ENCODE measurements at places on chromosomes 6 and 20. TPM values are rescaled to one million over a fixed set of nuclear protein-coding genes. Genes with fewer than 3 reads are reported as not detected.
A peak's percentile ranks its signal among the peaks of the same experiment; 100 is the strongest.

DNA sequence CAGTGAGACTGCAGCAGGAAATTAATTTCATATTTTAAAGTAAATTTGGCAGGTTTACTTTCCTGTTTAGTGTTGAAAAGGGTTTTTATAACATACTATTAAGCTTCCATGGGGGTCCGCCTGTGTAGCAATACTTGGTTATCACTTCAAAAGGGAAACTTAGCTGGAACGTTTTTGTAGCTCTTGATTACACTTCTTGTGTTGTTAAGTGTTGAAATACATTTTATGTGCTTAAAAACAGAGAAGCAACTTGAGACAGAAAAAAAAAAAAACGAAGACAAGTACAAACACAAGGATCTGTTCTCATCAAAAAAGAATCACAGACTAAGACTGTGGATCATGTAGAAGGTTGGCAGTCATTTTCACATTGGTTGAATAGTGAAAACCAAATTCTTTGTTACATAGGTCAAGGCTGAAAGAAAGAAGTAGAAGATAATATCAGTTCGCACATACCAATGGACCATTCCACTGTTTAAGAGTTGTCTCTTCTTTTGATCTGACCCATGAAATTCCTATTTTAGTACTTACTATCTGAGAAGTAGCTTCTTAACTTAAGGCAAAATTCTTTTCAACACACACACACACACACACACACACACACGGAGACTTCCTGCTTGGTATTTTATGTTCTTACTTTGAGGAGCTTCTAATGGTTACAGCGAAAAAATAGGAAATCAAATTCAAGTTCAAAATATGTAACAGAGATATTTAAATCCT lies 113.9 kb upstream of the SLC35B3 start:
- no peak for DNase-seq

GRCh38 chr20:8756410-8756809 lies 312.5 kb upstream of the PLCB4 start:
- DNase-seq: no peak

DNA sequence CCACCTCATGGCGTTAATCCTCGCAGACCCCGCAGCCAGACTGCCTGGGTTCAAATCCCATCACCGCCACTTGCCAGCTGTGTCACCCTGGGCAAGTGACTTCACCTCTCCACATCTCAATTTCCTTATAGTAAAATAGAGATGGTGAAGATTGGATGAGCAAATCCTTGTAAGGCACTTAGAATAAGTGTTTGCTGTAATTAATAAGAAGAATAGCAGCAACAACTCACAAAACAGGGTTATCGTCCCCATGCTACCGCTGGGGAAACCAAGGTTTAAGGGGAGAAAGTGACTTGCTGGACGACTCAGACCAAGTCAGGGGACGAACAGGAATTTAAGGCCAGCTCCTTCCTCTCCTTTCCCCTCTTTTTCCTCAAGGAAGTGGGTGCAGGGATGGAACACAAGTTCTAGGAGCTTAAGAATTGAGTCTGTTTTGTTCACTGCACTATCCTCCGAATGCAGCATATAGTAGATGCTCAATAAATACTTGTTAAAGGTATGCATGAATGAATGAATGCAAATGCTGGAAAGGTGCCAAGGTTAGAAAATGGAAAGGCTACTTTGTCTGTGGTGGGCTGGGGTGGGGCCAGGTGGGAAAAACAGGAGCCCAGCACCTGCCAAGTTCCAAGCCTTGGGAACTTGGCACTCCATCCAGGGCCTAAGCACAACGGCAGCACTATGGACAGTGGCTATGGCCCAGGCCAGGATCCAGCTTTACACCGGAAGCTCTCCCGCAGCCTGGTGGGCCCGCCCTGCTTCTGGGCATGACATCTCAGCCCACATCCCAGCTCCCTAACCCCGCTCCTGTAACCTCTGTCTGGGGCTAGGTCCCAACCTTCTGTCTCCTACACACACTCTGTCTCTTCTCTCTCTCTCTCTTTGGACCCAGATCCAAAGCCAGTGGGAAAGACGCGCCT lies 4.9 kb upstream of the CDH22 start:
- DNase-seq: no peak

- peak; percentile 22 for DNase-seq
These were observed 41.7 kb downstream of the MOCS1 start for GRCh38 chr6:39892490-39893129.

GRCh38 chr6:90068264-90068663 lies 174.0 kb downstream of the GJA10 start:
- DNase-seq: no peak

GRCh38 chr6:139496654-139497344 lies 122.4 kb upstream of the CITED2 start:
- no peak for DNase-seq

DNA sequence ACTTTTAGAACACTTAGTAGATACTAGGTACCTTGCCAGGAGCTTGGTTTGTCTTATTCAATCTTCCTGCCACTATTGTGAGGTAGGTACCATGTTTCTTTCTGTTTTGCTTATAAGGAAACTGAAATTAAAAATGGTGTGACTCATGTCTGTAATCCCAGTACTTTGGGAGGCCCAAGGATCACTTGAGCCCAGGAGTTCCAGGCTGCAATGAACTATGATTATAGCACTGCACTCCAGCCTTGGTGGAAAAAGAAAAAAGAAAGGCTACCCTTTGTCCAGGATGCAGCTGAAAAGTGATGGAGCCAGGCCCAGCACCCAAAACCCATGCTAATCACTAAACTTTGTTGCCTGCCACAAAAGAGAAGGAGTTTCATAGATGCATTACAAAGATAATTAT lies 34.1 kb upstream of the LAMA4 start:
- DNase-seq: no peak

- DNase-seq: peak; percentile 53
These were observed 203.1 kb downstream of the ASCC3 start for GRCh38 chr6:100678027-100678426.

FAM217A gene
- polyA plus RNA-seq: not detected

- DNase-seq: peak; percentile 24
These were observed 8.7 kb downstream of the MMP24OS start for GRCh38 chr20:35269055-35269781.
